ENCODE measurements at places on chromosomes 6 and 20.

DNA sequence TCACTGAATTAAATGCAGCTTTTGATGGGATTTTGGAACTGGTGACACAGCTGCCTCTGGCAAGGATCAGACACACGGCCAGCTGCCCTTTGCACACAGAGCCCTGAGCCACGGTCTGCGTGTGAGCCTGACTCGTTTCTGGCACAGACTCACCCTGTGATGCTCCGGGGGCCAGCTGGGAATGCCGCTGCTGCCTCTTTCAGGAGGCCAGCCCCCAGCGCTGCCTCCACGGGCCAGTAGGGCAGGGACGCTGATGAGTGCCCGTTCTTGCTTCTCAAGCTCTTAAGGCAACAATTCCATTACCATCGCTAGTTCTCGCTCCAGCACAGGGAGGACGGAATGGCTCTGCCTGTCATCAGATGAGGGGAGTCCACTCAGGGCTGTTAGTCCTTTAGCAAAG lies 61.6 kb downstream of the IRF4 start:
- no peak for DNase-seq

DNA sequence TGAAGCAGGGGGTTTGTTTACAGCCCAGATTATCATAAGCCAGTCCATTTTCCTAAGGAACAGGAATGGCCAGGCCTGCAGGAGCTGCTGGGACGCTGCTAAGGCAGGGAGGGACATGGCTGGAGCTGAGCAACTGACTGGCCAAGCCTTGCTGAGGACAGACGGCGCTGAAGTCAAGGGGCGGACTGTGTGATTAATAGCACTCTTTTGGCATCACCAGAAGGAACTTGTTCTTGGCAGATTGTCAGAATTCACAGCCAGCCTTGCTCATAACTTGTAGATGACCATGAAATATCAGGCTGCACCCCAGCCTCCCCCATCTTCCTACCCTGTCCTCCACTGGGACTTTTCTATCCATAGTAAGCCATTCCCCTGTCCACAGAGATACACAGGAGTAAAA lies 218.8 kb upstream of the RNF24 start:
- DNase-seq: peak; percentile 75

- DNase-seq: no peak
Observed at GRCh38 chr6:170244721-170245474, 46.0 kb downstream of the DLL1 start.

DNA sequence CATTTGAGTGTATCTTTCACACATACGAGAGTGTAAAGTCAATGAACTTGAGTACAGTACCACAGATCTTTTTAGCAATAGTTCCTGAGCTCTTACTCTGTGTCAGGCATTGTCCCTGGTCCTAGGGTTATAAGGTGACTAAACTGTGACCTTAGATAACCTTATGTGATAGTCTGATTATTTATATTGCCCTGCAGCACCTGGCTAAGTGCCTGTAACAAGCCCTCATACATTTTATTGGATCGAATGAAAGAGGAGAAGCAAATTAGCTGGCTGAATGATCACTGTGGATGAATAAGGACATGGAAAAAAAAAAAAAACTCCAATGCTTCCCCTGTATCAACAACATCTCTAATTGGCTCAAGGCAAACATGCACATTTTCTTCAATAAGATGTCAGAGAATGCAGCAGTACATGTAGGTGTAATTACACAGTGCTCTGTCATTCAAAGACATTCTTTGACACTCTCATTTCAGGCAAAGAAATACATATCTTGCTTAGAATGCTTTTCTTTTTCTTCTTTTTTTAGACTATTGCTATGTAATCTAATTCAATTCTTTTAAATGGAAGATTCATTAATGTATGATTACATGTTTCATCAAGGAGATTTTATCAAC lies 153.4 kb downstream of the PHACTR1 start:
- DNase-seq: no peak

DNA sequence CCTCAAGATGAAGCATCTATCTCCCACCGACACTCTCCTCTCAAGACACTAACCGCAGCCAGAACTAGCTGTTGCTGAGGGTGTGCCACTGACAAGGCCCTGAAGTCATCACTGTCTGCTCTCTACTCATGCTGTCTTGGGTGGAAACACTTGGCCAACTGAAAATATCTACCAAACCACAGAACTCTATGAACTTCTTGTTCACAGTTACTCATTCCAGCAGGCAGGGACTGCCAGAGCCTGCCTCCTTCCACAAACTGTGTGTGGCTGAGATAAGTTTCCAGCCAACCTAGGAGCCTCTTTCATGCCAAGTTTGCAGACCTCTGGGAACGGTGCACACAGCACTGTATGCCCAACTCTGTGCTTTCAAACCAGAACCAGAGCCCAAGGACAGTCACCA lies 45.5 kb upstream of the NXT1 start:
- DNase-seq: peak; percentile 53

All from fibroblast of skin of abdomen (primary cell).